ENCODE measurements at places on chromosomes 13 and 19. TPM values are rescaled to one million over a fixed set of nuclear protein-coding genes. Genes with fewer than 3 reads are reported as not detected.

The TRAPPC6A gene
- 19.4 TPM for total RNA-seq

The BEST2 gene
- not detected for total RNA-seq

DNA sequence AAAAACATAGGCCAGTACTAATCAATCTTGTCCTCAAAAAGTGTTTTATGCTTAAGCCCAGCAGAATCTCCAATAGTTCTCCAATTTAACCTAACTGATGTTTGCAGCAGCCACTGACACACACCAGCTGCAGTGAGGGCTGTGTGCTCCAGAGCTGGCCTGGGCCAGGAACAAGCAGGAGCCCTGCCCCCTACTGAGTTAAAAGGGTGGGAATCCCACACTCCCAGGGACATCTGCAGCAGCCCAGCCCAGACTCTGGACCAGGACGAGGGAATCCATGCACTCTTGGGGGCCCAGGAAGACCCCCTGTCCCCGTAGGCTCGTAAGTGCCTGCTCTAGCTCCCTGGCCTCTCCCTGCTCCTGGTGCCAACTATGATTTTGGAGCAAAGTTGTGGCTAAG lies 91.5 kb upstream of the ATXN8OS start:
- no peak for DNase-seq

The SBSN gene
- total RNA-seq: not detected

GRCh38 chr19:32459204-32459865 lies 53.8 kb downstream of the DPY19L3 start:
- DNase-seq: no peak

- no peak for DNase-seq
Measured at GRCh38 chr13:112718318-112718717, 28.5 kb downstream of the ATP11A start.

DNA sequence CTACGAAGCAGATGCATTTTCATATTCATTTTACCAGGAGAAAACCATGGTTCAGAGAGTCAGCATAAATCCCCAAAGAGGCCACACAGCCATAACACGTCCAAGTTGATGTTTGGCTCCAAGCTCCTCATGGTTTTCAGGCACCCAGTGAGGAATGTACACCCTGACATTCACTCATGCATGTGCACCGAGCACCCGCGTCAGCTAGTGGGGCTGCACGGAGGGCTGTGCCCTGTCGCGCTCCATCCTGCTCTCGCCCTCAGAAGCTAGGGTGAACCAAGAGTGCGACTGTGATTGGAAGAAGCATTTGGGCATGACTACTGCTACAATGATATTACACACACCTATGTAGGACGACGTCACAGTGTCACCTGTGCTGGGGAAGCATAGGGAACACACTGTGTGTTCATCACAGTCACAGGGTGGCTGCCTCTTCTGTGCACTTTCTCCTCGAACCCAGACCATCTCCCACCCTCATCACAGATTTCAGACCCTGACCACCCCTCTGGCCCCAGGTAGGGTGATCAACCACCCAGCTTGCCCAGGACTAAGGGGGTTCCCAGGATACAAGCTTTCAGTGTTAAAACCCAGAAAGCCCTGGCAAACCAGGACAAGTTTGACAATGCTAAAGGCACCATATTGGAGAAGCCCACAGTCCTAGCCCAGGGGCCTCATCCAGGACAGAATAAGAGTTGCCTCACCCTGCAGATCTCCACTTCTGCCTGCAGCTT lies 148.6 kb upstream of the ZNF507 start:
- no peak for DNase-seq

The ADGRE3 gene
- not detected for total RNA-seq

The SLAIN1 gene
- total RNA-seq: 3.4 TPM

- DNase-seq: no peak
Measured at GRCh38 chr19:16417660-16418596, 53.8 kb downstream of the EPS15L1 start.

DNA sequence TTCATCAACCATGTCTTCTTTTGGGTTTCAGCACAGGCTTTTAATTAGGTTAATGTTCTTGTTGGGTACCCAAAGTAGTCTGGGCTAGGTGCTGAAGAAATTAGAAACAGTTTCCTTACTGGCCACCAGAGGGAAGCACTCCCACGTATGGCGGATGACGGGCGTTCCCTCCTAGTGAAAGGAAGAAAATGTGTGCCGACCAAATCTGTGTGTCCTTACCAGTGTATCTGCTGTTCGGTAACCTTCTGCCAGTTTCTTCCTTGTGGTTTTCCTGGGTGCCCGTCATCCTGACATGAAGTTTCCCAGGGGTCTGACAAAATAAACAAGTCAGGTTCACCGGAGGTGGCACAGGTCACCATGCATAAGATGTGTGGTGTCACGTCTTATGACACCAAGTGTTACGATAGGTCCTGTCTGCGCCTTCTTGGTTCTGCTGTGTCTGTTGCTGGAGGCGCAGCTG lies 6.0 kb upstream of the WDR88 start:
- DNase-seq: peak; percentile 14

The CDC37 gene
- 332 TPM for total RNA-seq

DNA sequence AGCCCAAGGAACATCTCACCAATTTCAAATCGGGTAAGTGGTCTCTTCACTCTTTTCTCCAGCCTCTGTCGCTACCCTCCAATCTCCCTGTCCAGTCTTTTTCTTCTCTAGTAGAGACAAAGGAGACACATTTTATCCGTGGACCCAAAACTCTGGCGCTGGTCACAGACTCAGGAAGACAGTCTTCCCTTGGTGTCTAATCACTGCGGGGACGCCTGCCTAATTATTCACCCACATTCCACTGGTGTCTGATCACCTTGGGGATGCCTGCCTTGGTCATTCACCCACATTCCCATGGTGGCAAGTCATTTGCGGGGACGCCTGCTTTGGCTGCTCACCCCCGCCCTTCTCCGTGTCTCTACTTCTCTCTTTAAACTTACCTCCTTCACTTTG lies 13.8 kb upstream of the OR10H1 start:
- no peak for DNase-seq

The GCDH gene
- 35.7 TPM for total RNA-seq

DNA sequence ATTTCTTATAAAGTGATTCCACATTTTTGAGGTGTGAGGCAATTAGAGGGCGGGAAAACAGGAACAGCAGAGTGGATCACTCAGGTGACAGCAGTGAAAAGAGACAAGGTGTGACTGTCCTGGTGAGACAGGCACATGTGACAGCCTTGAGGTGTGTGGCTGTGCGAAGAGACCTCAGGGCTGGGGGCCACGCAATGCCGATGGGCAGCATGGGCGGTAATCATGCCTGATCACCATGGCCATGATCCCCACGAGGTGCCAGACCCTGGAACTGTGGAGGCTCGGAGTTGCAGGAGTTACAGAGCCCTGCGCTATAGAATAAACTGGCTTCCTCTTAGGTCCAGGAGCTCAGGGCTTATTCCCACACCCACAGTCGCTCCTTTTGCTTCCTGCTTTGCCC lies 2.0 kb downstream of the SPACA6 start:
- no peak for DNase-seq

DNA sequence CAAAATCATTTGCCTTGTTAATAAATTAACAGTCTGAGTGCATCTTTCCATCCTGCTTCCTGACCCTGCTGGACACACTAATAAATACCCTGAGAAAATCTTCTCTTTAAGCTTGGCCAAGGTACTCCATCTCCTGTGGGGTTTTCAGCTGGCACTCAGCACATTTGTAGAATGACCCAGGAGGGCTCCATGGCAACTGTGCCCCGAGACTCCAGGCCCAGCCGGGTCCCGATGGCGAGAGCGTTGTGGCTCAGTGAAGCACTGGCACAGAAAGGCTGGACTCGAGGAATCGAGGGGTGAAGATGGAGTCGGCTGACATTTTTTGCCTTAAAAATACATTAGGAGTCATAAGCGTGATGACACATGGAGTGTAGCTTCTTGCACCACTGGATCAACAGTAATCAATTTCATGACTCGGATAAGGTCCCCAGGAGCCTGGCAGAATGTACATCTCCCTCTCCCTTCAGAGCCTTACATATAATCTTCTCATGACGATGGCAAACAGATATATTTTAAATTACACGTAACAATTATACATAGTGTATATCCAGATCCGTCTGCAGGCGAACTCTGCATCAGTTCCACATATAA lies 85.4 kb downstream of the SLC7A1 start:
- DNase-seq: no peak

- DNase-seq: no peak
Measured at GRCh38 chr19:29329460-29330134, 116.6 kb upstream of the UQCRFS1 start.

- DNase-seq: no peak
Measured at GRCh38 chr19:49937750-49938381, 8.6 kb upstream of the NUP62 start.

DNA sequence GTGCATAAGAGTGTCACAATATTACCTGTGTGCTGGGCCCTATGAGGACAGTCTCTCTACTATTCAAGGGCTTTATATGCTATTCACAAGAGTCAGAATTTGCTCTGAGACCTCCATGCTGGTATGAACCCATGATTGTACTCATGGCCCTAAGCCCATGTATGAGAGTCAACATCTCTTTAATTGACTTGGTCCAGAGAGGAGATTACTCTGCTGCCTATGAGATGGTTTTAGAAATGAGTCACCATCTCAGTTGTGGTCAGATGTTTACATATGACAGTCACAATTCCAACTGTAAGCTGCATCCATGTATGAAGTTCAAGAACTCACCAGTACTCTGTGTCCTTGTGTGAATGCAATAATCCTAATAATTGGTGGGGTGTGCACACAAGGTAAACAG lies 19.9 kb upstream of the ZNF208 start:
- no peak for DNase-seq

The CCL25 gene
- not detected for total RNA-seq

The TNNI3 gene
- total RNA-seq: not detected

DNA sequence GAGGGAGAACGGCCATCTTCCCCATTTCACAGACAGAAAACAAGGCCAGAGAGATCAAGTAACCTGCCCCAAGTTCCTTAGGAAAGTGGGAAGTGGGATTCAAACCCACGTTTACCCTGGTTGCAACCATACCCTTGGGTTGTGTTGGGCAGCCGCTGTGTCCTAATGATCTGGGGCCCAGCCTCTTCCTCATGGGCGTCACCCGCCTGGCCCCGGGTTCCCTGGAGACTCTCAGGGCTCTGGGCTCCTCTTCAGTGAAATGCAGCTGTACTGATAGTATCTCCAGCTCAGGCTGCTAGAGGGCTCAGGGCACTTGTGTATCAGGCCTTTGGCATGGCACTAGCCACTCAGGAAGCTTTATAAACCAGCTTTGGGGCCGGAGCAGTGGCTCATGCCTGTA lies 9.8 kb downstream of the TMED1 start:
- DNase-seq: no peak

DNA sequence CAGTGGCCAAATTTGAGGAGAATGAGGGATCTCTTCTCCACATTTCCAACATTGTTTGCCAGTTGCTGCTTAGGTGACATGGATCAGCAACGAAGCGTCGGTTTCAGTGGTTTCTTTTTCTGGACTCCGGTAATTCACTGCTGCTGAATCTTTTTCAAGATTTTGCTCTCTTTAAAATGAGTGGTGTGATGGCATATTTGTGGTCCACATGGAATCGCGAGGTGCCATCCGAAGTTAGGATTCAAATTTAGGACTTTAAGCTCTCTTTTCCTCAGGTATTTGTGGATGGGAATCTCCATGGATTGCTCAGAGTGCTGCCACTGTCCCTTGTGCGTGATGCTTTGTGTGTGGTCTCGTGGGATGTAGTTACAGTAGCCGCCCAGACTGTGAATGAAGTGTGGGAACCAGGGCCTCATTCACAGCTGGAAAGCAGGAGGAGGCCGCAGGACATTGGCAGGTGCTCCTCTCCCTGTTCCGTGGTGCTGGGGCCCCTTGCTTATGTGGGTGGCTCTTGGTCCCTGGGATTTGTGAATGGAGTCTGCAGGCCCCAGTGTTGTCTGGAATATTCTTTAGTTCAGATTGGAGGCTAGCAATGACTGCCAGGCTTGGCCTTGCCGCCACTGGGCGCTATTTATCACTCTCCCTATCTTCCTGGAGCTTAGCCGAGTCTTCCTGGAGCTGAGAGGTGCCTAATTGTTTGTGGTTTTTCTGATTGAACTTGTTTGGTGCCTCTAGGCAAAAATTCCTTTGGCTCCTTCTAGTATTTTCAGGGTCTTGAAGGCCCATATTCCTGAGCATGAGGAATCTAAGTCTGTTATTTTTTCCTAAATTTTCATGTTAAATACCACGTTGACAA lies 1.5 kb downstream of the ILF3 start:
- no peak for DNase-seq

- DNase-seq: no peak
Measured at GRCh38 chr19:45200568-45200967, 22.0 kb downstream of the BLOC1S3 start.

DNA sequence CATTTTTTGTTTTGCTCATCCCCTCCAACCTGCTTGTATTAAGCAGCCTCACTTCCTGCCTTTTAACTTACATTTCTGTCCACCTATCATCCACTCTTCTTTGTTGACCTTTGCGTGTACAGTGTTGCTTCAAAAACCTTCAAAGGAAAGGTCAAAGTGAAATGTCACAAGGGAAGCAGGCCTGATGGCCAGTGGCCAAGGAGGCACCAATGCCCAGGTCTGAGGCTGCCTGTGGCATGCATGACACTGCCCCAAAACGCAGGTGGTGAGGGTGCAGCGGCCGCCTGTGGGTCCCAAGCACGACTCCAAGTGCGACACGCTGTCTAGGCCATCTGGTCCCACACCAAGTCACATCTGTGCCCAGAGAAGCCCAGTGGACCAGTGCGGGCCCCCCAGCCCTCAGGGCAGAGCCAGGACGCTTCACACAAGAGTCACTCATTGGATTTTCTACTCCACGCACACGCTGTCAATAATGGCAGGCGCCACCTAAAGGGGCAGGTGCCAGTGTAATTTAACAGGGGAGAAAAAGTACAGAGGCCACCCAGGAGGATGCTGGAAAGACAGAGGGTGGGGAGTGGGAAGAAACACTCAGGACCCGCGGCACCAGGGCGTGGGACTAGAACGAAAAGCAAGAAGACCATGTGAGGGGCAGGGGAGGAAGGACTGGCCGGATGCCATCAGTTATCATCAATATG lies 23.5 kb downstream of the SLC7A1 start:
- DNase-seq: no peak

The EGLN2 gene
- total RNA-seq: 93.6 TPM

DNA sequence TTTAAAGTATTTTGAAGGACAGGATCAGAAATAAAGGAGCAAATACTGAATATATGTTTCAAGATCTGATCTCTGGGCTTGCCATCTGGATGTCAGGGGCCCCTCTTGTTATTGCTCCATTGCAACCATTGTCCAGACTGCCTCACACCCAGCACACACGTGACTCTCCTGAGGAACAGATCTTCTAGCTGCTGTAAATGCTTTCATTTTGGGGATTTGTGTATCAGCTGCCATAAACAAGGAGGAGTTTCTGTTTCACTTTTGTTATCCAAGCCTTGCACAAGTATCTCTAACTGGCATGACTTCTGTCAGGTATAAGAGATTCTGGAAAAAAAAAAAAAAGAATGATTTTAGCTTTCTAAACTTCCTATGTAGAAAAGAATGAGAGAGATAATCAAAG lies 1624.1 kb upstream of the PRR20A start:
- DNase-seq: no peak

The DMKN gene
- not detected for total RNA-seq

The LPAR6 gene
- 18.7 TPM for total RNA-seq

Measured in glomerular endothelial cell (primary cell).